ENCODE measurements at places on chromosomes 13 and 19.

GRCh38 chr19:38737281-38737865 lies 6.9 kb downstream of the CAPN12 start:
- H3K4me1 ChIP-seq, result peaks cover 41% of the 10 kb centered on the region
- peak overlapping the region; percentile 67 for H3K4me3 ChIP-seq
- no peaks in the 10 kb centered on the region for H3K36me3 ChIP-seq
- peak overlapping the region; percentile 36 for H3K27ac ChIP-seq
- DNase-seq, result no peak

- no peak overlapping the region for H3K27ac ChIP-seq
- no peak overlapping the region for H3K4me3 ChIP-seq
- peaks cover 18% of the 10 kb centered on the region for H3K27me3 ChIP-seq
- DNase-seq, result no peak
Measured at GRCh38 chr19:14843578-14843977, 5.1 kb downstream of the OR7A10 start.

GRCh38 chr13:97223037-97223710 lies 1.0 kb downstream of the MBNL2 start:
- H3K36me3 ChIP-seq, result no peaks in the 10 kb centered on the region
- DNase-seq, result no peak
- H3K4me3 ChIP-seq, result peak overlapping the region; percentile 88
- H3K27me3 ChIP-seq, result no peaks in the 10 kb centered on the region
- peak overlapping the region; percentile 86 for H3K27ac ChIP-seq
- H3K4me1 ChIP-seq, result peaks cover 44% of the 10 kb centered on the region

- H3K4me1 ChIP-seq, result peaks cover 68% of the 10 kb centered on the region
- DNase-seq, result no peak
- peaks cover 28% of the 10 kb centered on the region for H3K27me3 ChIP-seq
- H3K36me3 ChIP-seq, result no peaks in the 10 kb centered on the region
- H3K4me3 ChIP-seq, result peak overlapping the region; percentile 74
- peak overlapping the region; percentile 81 for H3K27ac ChIP-seq
Measured at GRCh38 chr19:40604171-40604646, 3.0 kb downstream of the LTBP4 start.

- H3K27ac ChIP-seq, result no peak overlapping the region
- H3K4me1 ChIP-seq, result no peaks in the 10 kb centered on the region
- no peak for DNase-seq
Measured at GRCh38 chr13:37397535-37397934, 201.0 kb downstream of the POSTN start.

DNA sequence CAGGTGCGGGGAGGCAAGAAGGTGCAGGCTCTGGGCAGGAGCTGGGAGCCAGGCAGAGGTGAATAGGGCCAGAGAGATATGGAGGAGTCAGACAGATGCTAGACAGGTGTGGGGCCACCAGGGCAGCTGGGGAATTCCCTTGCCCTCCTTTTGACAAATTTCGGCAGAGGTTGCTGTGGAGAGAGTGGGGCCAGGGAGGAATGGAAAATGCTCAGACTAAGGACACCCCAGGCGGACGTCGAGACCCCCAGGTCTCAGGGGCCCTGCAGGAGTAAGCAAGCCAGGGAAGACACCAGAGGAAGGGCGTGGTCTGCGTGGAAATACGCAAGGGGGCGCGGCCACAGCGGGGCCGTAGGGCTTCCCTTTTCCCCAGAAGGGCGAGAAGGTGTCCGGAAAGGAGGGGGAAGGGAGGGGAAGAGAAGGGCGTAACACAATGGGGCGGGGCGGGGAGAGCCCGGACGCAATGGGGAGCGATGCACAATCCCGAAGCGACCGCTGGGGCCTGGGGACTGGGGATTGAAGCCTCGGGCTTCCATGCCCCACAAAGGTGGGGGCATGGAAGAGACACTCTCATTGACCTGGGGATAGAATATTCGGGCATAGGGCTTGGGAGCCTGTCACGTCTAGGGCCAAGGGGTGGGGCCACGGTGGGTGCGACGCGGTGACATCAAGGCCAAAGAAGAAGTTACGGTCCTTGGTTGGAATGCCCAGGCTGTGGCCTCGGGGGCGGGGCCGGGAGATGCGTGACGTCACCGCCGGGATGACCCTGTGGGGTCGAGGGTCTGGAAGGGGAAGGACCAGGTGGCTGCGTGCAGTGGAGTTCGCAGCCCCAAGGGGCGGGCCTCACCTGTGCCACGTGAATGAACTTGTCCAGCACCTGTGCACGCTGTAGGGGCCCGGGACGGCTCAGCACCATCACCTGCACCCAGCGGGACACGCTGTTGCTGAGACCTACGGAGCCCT lies 8.2 kb downstream of the RASGRP4 start:
- peak overlapping the region; percentile 70 for H3K27ac ChIP-seq
- H3K36me3 ChIP-seq, result no peaks in the 10 kb centered on the region
- H3K4me1 ChIP-seq, result peaks cover 16% of the 10 kb centered on the region

GRCh38 chr19:35133826-35134225 lies 1.0 kb downstream of the LGI4 start:
- peaks cover 5% of the 10 kb centered on the region for H3K27me3 ChIP-seq
- no peak overlapping the region for H3K27ac ChIP-seq
- no peak for DNase-seq
- H3K4me3 ChIP-seq, result no peak overlapping the region
- H3K4me1 ChIP-seq, result peaks cover 4% of the 10 kb centered on the region

GRCh38 chr13:21121616-21122015 lies 54.7 kb downstream of the SKA3 start:
- no peaks in the 10 kb centered on the region for H3K4me1 ChIP-seq
- H3K27me3 ChIP-seq, result no peaks in the 10 kb centered on the region
- no peak overlapping the region for H3K27ac ChIP-seq
- H3K4me3 ChIP-seq, result no peak overlapping the region

- no peak overlapping the region for H3K27ac ChIP-seq
- H3K4me3 ChIP-seq, result no peak overlapping the region
- H3K27me3 ChIP-seq, result no peaks in the 10 kb centered on the region
- no peak for DNase-seq
- no peaks in the 10 kb centered on the region for H3K36me3 ChIP-seq
- H3K4me1 ChIP-seq, result no peaks in the 10 kb centered on the region
Measured at GRCh38 chr13:102970542-102970941, 95.7 kb downstream of the SLC10A2 start.

- no peaks in the 10 kb centered on the region for H3K4me1 ChIP-seq
- H3K27me3 ChIP-seq, result no peaks in the 10 kb centered on the region
- no peaks in the 10 kb centered on the region for H3K36me3 ChIP-seq
Measured at GRCh38 chr13:37226971-37227370, 121.5 kb upstream of the CSNK1A1L start.

- DNase-seq, result no peak
- no peaks in the 10 kb centered on the region for H3K27me3 ChIP-seq
- no peak overlapping the region for H3K4me3 ChIP-seq
- no peaks in the 10 kb centered on the region for H3K4me1 ChIP-seq
Measured at GRCh38 chr13:67392014-67392413, 161.9 kb upstream of the PCDH9 start.

GRCh38 chr13:33490461-33491327 lies 205.1 kb upstream of the STARD13 start:
- no peak for DNase-seq
- no peak overlapping the region for H3K4me3 ChIP-seq
- H3K36me3 ChIP-seq, result no peaks in the 10 kb centered on the region
- peaks cover 8% of the 10 kb centered on the region for H3K27me3 ChIP-seq

DNA sequence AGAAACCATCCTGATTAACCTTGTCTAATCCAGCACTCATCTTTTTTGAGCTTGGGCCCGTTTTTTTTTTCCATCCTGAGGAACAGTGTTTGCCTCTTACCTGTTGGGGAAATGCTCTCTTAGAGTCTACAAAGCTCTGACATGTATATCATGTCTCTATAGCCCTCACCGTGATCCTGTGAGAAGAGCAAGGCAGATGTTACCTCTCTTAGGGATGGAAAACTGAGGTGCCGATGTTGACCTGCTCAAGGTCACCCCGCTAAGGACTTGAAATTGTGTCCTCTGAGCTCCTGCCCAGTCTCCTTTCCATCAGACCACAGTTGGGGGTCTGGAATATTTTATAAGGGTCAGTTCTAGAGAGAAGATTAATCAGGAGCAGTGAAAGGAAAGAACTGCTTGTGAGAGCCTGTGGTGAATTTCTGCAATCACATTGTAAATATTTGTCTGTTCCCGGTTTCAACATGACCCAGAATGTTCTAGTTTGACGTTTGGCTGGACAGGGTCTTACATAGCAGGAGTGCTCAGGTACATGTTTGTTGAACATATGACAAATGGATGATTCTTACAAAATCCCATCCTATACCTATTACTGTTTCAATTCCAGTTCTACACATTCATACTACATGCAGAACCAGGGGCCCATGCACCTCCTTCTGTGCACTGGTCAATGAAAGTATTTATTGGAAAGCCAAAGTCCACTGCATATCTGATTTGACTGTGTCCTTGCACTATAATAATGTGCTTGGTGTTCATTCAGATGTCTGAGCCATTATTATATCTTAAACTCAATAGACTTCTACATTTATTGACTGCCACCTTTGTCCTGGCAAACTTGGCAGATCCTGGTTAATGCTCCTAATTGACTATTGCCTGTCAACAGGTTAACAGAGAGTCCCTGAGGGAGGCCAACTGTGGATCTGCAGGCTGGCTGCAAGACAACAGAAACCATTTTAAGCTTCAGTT lies 12.1 kb downstream of the SLC25A15 start:
- H3K4me1 ChIP-seq, result peaks cover 5% of the 10 kb centered on the region
- no peak overlapping the region for H3K27ac ChIP-seq
- H3K4me3 ChIP-seq, result no peak overlapping the region
- peaks cover 43% of the 10 kb centered on the region for H3K36me3 ChIP-seq
- DNase-seq, result no peak
- H3K27me3 ChIP-seq, result no peaks in the 10 kb centered on the region

DNA sequence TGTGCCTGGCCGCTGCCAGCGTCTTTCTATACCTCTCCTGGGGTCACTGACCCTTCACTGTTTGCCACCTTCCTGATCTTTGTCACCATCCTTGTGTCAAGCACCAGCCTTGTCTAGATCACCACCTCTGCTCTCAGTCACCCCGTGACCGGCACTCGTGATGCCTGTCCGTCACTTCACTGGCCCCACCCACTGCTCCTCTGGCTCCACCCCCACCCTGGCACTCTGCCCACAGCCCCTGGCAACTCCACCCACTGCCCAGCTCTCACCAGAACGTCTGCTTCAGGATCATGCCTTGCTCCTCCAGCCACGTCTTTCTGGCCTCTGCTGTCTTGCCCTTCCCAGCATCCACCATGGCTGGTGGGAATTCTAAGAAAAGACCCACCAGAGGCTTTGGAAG lies 24.8 kb upstream of the PLA2G4C start:
- H3K36me3 ChIP-seq, result peaks cover 33% of the 10 kb centered on the region
- H3K4me1 ChIP-seq, result no peaks in the 10 kb centered on the region

DNA sequence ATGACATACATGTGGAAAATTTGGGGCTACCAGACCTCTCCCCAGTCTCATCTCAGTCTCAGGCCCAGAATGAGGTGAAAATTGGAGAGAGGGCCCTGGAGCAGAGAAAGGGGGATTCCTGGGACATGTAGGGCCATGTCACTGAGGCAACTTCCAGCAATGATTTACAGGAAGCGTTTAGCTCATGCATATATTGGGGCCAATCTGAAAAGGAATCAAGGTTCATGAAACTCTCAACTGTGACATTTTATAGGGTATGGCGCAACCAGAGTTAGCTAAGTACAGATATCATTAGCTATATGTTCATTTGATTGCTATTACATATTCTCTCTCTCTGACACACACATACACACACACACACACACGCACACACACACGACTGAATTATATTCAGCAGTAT lies 86.3 kb downstream of the RNASEH2B start:
- no peak overlapping the region for H3K4me3 ChIP-seq
- H3K27ac ChIP-seq, result no peak overlapping the region
- H3K4me1 ChIP-seq, result peaks cover 18% of the 10 kb centered on the region
- DNase-seq, result no peak

DNA sequence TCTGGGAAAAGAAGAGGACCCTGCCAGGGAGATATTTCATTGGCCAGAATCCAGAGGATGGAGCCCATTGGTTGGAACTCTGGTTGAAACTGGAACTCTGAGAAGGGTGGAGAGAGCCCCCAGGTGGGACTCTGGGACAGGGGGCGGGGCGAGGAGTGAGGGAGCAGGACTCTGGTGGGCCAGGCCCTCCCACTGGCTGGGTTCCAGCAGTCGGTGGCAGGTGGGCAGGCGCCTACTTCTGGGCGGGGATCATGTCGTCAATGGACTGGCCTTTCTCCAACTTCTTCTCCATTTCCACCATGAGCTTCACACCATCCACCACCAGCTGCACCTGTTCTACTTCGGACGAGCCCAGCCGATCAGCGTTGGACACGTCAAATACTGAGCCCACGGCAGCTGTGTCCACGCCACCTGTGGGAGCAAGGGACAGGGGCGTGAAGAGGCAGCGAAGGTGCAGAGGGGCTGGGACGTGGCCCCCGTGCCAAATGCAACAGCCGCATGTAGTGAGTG lies 16.1 kb downstream of the CKM start:
- H3K27ac ChIP-seq, result no peak overlapping the region
- DNase-seq, result no peak
- H3K36me3 ChIP-seq, result no peaks in the 10 kb centered on the region

- H3K36me3 ChIP-seq, result no peaks in the 10 kb centered on the region
- peaks cover 53% of the 10 kb centered on the region for H3K4me1 ChIP-seq
- DNase-seq, result peak; percentile 7
Measured at GRCh38 chr19:46951171-46951986, 68.3 kb upstream of the NPAS1 start.

GRCh38 chr19:3365093-3365835 lies 1.1 kb upstream of the NFIC start:
- no peaks in the 10 kb centered on the region for H3K36me3 ChIP-seq
- peaks cover 4% of the 10 kb centered on the region for H3K27me3 ChIP-seq

DNA sequence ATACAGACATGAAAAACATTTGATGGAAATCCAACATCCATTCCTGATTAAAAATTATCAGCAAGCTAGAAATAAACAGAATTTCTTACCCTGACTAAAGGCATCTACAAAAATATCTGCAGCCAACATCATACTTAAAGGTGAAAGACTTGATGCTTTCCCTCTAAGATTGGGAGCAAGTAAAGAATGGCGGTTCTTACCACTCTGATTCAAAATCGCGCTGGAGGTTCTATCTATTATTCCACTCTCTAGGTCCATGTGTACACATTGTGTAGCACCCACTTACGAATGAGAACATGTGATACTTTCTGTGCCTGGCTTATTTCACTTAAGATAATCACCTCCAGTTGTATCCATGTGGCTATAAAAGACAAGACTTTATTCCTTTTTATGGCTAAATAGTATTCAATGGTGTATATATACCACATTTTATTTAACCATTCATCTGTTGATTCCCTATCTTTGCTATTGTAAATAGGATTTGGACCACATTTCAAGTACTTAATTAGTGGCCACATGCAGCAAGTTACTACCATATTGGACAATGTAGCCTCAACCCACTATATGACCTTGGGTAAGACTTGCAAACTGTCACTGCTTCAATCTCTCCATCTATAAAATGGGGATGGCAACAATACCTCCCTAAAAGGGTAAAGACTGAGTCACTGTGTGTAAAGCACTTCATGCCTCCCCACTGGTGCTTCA lies 38.4 kb upstream of the CYP2A7 start:
- no peak overlapping the region for H3K27ac ChIP-seq
- no peaks in the 10 kb centered on the region for H3K4me1 ChIP-seq
- no peak overlapping the region for H3K4me3 ChIP-seq
- H3K27me3 ChIP-seq, result no peaks in the 10 kb centered on the region

- H3K36me3 ChIP-seq, result no peaks in the 10 kb centered on the region
- H3K4me1 ChIP-seq, result peaks cover 14% of the 10 kb centered on the region
- no peak overlapping the region for H3K27ac ChIP-seq
- no peaks in the 10 kb centered on the region for H3K27me3 ChIP-seq
Measured at GRCh38 chr19:44799627-44800346, 9.1 kb upstream of the BCAM start.

GRCh38 chr19:50695251-50696093 lies 24.1 kb downstream of the SHANK1 start:
- no peaks in the 10 kb centered on the region for H3K36me3 ChIP-seq
- peaks cover 3% of the 10 kb centered on the region for H3K4me1 ChIP-seq
- no peak overlapping the region for H3K27ac ChIP-seq
- peaks cover 52% of the 10 kb centered on the region for H3K27me3 ChIP-seq

GRCh38 chr19:7596211-7596937 lies 711 bp downstream of the CAMSAP3 start:
- H3K4me1 ChIP-seq, result peaks cover 7% of the 10 kb centered on the region
- peaks cover 38% of the 10 kb centered on the region for H3K27me3 ChIP-seq
- no peak overlapping the region for H3K27ac ChIP-seq
- H3K36me3 ChIP-seq, result peaks cover 2% of the 10 kb centered on the region

All from activated naive CD8-positive, alpha-beta T cell treated with anti-CD3 and anti-CD28 coated beads, Interleukin-2, amount 50 U/mL, for 24 hours (primary cell).